ENCODE measurements at places on chromosomes 1 and 21.
A peak's percentile ranks its signal among the peaks of the same experiment; 100 is the strongest.

GRCh38 chr1:100323419-100324106 lies 28.7 kb upstream of the CDC14A start:
- no peak for DNase-seq

DNA sequence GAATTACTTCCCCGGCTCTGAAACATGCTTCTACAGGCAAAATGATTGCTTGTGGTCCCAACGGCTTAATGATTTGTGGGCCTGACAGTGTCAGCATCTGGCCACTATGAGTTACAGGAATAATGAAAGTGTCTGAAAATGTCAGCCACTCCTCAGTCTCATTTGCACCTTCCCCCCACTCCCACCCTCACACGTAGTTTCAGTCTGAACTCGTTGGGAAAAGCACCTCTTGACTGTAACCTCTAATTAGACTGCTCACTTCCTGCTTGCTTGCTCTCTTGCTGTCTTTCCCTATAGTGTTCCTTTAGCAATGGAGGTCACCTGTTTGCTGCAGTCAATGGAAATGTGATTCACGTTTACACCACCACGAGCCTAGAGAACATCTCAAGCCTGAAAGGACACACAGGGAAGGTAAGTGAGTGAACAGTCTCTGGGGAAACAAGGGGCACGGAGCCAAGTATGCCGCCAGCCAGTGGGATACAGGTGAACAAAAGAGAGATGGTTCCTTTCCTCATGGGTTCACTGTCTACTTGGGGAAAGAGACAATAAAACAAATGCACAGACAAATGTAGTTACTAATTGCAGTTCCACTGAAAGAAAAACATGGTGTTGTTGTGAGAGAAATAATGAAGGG lies 27.1 kb downstream of the CFAP57 start:
- DNase-seq: no peak

GRCh38 chr1:117622726-117623125 lies 16.9 kb downstream of the TENT5C start:
- no peak for DNase-seq

GRCh38 chr1:169601096-169601881 lies 15.0 kb upstream of the F5 start:
- DNase-seq: peak; percentile 30

All from CD4-positive, alpha-beta T cell treated with Interleukin-6 at 100 ng/mL for 8 hours (primary cell).